ENCODE measurements at places on chromosomes 5 and 9. TPM values are rescaled to one million over a fixed set of nuclear protein-coding genes. Genes with fewer than 3 reads are reported as not detected.

DNA sequence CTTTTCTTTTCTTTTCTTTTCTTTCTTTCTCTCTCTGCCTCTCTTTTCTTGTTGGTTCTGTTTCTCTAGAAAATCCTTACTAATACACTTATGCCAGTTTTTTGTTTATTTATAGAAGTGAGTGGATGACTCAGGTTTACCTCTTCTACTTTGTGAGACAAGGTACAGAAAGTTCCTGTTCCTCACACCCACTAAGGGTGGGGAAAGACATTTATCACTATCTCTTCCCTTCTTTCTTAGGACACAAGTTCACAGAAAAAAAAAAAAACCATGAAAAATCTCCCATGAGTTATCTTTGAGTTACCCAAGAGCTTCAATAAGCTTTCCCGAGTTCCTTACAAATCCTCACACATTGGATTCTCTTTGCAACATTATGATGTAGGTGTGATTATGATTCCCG lies 60.9 kb upstream of the CD180 start:
- no peak for DNase-seq

- DNase-seq, result no peak
These were observed 616 bp downstream of the ABL1 start for GRCh38 chr9:130835441-130836298.

GRCh38 chr5:140258016-140258415 lies 44.9 kb downstream of the PFDN1 start:
- no peak for DNase-seq

DNA sequence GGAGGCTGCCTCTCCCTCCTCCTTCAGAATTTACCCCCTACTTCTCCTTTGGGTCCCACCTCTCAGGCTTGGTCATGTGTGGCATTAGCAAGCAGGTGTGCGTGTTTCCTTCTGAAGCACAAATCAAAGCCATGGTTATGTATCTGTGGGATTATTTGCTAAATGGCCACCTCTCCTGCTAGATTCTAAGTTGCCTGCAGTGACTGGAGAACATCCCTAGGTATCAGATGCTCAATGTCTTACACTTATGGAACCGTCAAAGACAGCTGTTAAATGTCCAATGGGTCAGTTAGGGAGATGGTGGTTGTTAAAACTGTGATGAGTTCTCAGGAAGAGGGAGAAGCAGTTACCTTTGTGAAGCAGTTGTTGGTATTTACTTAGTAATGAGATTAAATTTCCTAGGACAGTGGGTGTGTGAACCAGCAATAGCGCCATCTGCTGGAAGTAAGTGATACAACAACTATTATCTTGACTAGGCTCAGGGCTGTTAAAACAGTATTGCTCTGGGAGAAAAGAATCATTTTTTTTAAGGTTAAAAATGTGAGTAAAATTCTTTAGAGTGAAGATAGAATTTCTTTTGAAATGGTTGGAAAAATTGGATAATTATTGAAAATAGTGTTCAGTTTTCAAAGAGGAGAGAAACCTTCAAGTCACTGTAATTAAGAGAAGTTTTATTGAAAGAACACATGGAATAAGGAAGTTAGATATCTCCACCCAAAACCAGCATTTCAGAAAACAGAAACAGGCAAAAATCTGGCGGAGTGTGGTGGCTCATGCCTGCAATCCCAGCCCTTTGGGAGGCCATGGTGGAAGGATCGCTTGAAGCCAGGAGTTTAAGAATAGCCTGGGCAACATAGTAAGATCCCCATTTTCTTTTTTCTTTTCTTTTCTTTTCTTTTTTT lies 71.3 kb downstream of the TMC1 start:
- peak; percentile 62 for DNase-seq

DNA sequence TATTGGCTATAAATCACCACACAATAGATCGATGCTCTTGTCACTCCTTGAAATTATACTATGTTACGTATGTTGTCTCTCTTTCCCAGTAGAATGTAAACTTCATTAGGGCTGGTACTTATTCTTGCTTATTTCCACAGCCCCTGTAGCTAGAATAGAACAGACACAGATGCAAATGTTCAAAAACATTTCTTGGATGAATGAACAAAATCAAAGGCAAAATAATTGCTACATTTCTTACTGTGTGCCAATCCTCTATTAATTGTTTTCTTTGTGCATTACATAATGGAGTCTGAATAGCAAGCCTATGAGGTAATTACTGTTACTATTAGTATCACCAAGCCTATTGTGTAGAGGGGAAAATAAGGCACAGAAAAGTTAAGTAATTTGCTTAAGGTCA lies 725 bp upstream of the OR13C2 start:
- no peak for DNase-seq

DNA sequence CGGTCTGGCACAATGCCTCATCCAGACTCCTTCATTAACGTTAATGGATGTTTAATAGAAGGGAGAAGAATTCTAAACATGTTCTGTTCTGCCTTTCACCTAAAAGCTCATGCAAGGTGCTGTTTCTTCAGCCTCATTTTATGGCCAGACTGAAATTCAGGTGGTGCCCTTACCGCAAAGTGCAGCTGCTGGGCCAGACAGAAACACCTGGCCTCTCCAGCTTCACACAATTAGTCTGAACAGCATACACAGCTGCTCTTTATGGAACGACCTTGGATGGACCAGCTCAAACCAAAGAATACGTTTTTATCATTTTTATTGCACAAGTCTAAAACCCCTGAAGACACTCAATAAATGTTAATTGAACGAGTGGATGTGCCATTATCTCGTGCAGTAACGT lies 4.6 kb downstream of the SNCAIP start:
- no peak for DNase-seq

DNA sequence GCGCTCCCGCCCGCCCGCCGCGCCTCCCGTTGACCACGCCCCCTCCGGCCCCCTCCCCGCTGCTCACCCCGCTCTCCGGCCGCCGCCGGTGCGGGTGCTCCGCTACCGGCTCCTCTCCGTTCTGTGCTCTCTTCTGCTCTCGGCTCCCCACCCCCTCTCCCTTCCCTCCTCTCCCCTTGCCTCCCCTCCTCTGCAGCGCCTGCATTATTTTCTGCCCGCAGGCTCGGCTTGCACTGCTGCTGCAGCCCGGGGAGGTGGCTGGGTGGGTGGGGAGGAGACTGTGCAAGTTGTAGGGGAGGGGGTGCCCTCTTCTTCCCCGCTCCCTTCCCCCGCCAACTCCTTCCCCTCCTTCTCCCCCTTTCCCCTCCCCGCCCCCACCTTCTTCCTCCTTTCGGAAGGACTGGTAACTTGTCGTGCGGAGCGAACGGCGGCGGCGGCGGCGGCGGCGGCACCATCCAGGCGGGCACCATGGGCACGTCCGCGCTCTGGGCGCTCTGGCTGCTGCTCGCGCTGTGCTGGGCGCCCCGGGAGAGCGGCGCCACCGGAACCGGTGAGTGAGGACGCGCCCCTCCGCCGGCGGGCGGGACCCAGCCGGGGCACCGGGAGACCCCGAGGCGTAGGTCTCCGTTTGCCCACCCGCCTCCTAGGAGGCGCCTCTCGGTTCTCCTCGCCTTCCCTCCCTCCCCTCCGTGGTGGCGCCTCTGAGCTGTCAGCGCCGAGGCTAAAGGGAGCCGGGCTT lies at the start of gene VLDLR:
TSS of gene VLDLR (plus strand) at position 66 of the 739 bp plus-strand sequence. CDS start at position 469, 403 bp downstream.
- peak; percentile 20 for DNase-seq

The OTP gene
- not detected for total RNA-seq

The PCDHGA3 gene
- total RNA-seq, result 0.14 TPM

DNA sequence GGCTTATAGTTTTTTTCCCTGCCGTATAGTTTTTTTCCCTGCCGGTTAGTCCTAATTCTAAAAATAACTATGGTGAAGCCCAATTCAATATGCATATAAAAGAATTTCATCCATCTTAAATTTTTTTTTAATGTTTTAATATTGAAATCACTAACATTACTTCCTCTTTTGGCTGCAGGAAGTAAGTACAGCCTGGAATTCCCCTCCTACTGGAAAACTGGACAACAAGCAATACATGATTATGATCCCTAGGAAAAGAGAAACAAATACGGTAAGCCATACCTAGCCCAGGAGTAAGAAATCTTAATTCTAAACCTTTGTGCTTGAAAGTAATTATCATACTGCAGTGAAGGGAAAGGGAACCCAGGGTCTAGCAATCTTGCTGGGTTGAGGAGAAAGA lies 119.0 kb downstream of the NR3C1 start:
- DNase-seq, result no peak

DNA sequence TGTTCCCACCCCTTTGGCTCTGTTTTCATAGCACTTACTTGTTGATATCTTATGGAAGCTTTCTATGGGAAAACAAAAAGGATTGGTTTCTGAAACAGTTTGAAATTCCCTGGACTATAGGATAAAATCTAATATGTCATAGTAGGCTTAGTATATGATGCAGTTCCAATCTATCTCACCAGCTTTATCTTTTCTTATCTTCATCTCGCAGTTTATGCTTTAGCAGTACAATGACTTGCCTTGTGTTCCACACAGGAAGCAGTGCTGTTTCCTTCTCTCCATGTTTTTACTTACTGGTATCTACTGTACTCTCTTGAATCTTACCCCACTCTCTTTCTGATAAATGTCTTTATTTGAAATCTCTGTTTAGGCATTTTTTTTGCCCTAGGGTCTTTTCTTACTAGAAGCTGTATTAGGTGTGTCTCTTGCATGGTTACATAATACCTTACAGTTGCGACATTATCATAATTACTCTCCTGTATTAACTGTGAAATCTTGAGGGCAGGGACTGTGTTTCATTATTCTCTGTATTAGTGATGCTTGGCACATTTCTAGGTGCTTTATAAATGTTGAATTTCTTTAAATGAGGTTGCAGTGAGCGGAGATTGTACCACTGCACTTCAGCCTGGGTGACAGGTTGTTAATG lies 76.3 kb downstream of the FOCAD start:
- DNase-seq, result no peak

The DBH gene
- total RNA-seq, result not detected

DNA sequence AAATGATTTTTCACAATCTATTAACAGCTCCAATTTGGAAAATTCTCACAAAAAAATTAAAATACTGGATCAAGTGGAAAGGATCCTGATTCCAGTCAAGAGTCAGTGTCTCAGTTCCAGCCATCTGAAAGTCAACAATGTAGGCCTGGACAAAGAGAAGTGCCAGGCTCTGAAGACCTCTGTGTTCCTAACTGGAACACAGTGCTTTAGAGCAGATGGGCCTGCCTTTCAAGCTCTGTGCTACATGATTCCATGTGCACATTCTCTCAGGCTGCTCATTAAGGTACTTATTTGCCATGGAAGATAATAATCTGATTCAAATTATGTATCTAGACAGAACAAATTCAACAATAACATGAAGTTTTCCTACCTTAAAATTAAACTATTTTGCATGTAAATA lies 30.2 kb upstream of the ALDH1A1 start:
- no peak for DNase-seq

DNA sequence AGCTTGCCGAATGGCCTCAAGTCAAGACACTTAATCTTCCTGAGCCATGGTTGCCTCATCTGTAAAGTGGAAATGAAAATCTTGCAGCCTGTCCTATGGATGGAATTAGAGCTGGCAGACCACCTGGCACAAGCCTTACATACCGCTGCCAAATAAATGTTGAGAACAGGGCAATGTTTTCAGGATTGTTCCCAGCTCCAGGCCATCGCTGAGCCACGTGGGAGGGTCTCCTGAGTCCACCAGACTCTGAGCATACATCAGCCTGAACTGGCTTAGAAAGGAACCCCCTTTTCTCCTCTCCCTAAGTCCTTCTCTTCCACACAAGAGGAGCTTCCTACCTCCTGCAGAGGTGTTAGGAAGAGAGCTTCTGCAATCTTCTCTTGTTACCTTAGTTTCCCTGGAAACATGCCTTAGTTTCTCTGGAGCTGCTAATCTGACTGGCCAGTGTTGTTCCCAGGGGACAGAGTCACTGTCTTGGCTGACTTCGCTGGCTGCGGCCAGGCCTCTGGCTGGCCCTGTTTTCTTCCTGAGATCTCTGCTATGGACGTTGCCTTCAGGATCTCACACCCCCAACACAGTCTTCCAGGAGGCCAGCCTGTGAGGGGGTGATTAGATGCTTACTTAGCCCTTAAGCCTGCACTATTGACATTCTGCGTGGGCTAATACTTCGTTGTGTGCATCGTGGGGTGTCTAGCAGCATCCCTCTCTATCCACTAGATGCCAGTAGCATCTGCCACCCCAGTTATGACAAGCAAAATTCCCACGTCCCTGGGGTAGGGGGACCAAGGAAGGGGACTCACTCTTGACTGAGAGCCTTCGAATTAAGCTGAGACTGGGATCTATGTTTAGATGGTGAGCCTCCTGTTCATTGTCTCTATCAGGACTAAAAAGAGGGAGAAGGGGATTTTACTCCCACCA lies 62.2 kb downstream of the BOD1 start:
- no peak for DNase-seq

- no peak for DNase-seq
These were observed 390.8 kb downstream of the NNT start for GRCh38 chr5:43993634-43994351.

GRCh38 chr9:16752601-16753000 lies 117.9 kb downstream of the BNC2 start:
- DNase-seq, result no peak

DNA sequence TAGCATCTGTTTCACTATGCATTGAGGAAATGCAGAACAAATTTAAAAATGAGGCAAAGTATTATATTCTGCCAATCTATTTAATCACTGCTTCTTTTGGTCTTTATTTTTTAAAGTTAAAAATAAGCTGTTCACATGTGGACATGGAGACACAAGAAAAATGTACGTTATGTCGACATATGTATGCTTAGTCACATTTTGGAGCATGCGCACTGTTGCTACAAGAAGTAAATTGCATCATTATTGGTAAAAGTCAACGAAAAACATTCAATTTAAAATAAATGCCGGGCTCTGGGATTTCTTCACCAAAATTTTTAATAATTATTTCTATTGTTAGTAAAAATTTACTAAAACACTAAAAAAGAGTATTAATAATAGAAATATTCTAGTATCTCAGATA lies 876.3 kb upstream of the CTNND2 start:
- DNase-seq, result no peak

DNA sequence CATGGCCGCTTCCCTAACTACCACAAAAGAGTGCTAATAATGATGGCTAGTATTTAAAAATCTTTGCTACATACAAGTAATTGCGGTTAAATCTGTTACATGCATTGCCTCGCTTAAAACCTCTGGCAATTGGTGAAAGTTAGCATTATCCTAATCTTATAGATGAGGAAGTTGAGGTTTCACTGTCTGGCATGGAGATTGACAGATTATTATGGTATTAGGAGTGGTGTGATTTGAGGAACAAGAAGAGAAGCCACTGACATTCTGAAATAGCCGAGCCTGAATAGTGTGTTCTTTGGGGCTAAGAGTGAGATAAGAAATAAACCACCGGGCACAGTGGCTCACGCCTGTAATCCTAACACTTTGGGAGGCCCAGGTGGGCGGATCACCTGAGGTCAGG lies 45.3 kb upstream of the DPYSL3 start:
- no peak for DNase-seq

The BSPRY gene
- total RNA-seq, result not detected

DNA sequence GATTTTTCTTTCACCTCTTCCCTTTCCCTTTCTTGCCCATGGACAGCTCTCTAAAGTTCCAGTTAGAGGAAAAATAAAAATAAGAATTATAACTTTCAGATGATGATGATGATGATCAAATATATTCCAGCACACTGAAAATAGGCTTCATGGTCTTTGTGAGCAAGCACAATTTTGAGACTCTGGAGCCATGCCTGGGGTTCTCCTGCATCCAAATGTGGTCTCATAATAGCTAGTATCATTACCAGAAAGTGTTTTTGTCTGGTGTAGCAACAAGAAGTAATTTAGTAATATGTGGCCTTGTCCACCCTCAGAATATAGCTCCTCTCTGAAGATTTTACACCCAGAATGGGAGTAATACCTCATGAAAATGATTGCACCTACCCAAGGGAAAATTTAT lies 150.4 kb downstream of the SNCAIP start:
- DNase-seq, result no peak

Data from HT1080 (cell line).